Activated CD4-positive, alpha-beta T cell treated with anti-CD3 and anti-CD28 coated beads for 24 hours (primary cell): ENCODE measurements at places on chromosomes 1 and 21.

GRCh38 chr1:206941766-206942418 is 4.4 kb downstream of the PIGR start:
- DNase-seq: no peak

DNA sequence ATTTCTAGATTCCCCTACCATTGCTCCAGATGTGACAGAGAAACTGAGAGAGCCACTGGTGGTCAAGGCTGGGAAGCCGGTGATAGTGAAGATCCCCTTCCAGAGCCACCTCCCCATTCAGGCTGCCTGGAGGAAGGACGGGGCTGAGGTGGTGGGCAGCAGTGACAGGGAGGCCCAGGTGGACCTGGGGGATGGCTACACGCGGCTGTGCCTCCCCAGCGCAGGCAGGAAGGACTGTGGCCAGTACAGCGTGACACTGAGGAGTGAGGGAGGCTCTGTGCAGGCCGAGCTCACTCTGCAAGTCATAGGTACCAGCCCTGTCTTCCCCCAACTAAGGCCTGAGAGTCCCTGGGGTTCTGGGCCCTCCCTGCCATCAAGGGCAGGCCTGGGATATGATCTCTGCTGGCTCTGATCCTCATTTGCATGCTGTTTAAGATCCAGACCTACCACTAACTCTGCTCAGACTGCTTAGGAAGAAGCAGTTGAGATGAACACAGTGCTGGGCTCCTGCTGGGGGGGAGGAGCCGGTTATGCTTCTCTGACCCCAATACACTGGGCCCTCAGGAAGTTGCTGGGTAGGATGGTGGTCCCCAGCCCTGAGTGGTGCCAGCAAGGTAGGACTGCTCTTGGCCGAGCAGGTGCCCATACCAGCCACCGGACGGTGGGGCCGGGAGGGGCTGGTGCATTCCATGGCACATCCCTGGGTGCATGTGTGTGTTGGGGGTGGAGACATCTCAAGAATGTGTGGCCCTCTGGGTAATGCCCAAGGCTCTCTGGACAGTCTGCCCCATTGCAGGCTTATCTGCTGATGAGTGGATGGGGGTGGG is 25.1 kb downstream of the IGFN1 start:
- DNase-seq: no peak

DNA sequence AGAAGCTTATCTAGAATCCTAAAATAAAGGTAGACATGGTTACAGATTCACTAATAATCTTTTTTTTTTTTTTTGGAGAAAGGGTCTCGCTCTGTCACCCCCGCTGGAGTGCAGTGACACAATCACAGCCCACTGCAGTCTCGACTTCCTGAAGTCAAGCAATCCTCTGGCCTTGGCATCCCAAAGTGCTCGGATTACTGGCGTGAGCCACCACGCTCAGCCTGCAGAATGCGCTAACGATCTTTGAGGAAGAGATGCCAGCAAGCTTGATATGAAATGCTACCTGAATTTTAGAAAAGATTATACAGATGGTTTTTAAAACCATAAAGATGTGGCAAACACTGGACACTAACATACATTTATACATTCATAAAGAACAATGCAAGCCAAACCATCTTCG is 4.1 kb upstream of the GNPAT start:
- DNase-seq: no peak

- no peak for DNase-seq
These were observed 67.8 kb downstream of the SLC37A1 start for GRCh38 chr21:42581336-42581992.

GRCh38 chr1:215568299-215568692 is 1.2 kb downstream of the KCTD3 start:
- no peak for DNase-seq

GRCh38 chr1:17081439-17081838 is 27.6 kb upstream of the SDHB start:
- no peak for DNase-seq

GRCh38 chr1:171753685-171754352 is 12.0 kb upstream of the VAMP4 start:
- no peak for DNase-seq

DNA sequence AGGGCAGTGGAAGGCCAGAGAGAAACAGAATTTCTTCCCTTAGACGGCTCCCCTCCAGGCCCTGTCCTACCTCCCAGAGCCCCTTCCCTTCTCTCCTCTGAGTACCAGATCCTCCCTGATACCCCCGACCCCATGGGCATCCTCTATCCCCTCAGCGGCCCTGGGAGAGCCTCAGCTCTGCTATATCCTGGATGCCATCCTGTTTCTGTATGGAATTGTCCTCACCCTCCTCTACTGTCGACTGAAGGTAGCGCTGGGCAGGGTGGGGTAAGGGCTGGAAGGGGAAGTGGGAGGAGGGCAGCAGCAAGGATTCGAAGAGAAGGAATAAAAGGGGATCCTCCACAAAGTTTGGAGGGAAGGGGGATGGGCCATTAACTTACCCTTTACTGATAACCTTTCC is 2.7 kb downstream of the FCER1G start:
- DNase-seq: no peak

DNA sequence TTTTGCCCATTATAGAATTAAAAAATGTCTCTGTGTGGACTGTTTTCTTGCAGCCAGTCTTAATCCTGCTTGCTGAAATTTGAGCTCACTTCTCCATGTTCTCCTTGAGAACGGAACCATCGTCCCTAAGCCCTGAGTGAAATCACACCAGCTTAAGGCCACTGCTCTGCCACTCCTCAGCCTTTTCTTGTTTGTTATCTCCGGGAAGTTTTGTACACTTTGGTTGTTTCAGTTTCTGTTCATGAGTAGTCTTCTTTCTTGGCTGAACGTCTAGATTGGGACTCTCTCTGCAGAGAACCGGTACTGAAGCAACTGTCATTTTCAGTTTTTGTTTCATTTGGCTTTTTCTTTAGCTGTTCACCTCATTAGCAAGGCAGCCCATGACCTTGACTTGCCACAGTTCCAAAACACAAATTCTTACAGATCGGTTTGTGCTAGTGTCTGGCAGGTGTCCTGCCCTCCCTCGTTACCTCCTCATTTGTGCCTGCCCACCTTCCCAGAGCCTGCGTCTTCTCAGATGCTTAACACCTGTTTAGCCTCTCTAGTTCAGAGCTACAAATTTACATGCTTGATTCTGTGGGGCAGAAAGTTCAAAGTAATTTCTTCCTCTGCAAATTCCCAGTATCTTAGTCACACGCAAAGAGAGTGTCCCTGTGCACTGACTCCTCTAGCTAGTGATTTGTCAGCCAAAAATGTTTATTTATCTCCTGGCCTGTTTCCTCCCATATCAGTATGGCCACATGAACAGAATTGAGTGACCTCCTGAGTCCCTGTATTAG is 12.4 kb downstream of the PSEN2 start:
- DNase-seq: no peak

- DNase-seq: peak; percentile 37
These were observed 77.8 kb downstream of the BACH1 start for GRCh38 chr21:29376556-29376955.

DNA sequence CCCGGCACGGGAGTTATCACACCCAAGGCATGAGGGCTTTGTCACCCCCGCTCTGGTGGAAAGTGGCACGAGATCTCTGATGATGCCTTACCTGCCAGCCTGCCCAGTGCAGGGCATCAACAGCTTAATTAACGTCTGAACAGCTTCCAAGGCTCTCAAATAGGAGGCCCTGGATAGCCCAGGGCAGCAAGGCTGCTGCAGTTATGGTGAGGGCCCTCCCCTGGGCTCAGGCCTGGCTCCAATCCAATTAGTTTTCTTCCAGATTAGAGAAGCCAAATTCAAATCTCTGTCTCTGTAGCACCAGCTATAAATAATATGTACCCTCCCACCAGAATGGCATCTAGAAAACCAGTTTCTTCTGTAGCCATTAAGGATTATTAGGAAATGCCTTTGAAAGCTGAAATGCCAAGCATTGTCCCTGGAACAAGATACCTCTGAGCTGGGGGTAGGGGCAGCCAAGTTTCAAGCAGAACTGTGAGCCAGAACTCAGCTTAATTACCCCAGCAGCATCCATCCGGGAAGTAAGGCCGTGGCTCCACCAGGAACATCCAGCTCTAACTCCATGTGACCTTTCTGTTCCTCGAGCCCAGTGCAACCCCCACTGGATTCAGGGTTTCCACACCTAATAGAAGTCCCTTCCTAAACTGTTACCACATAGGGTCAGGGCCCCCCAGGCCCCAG is 12.5 kb downstream of the QSOX1 start:
- DNase-seq: no peak

- DNase-seq: no peak
These were observed 97.0 kb upstream of the DPH5 start for GRCh38 chr1:101122452-101123166.

DNA sequence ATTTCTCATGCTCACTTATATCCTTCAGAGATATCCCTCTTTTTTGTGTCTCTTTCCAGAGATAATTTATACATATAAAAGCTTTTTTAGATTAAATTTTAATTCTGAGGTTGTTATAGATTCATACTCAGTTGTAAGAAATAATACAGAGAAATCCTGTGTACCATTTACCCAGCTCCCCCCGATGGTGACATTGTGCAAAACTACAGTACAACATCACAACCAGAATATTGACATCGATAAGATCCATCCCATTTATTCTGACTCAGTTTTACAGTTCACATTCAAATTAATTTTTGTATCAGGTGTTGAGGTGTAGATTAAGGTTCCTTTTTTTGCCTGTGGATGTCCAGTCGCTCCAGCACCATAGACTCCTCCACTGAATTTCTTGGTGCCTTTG is 14.3 kb downstream of the DMRTB1 start:
- no peak for DNase-seq

DNA sequence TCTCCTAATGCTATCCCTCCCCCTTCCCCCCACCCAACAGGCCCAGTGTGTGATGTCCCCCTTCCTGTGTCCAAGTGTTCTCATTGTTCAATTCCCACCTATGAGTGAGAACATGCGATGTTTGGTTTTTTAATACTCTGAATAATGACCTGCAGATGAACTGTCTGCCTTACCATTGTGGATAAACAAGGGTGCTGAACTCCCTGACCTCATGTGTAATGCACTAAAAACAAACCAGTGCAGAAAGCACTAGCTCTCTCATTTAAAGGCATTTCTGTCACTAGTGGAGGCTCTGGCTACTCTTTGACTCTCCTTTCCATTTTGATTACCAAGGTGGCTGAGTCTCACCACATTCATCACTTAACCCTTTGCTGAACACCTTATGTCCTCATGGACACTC is 23.1 kb upstream of the TRAF3IP3 start:
- DNase-seq: no peak

DNA sequence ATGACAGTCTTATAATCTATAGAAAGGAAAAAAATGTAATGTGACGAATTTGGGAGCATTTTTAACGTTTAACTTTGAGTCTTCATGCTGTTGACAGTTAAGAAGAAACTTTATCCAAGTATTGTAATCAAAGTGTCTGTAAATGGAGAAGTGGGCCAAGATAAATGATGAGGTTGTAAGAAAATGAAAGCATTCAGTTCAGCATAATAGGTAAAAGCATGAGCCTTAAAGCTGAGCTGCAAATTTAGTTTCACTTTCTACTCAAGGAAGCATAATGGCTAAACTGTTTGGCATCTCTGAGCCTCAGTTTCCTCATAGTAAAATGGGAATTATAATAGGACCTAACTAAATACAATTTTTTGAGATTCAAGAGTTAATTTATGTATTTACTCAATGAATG is 1554.8 kb downstream of the KCNT2 start:
- DNase-seq: no peak

- DNase-seq: no peak
These were observed 67.4 kb downstream of the LUZP1 start for GRCh38 chr1:23101101-23101827.

DNA sequence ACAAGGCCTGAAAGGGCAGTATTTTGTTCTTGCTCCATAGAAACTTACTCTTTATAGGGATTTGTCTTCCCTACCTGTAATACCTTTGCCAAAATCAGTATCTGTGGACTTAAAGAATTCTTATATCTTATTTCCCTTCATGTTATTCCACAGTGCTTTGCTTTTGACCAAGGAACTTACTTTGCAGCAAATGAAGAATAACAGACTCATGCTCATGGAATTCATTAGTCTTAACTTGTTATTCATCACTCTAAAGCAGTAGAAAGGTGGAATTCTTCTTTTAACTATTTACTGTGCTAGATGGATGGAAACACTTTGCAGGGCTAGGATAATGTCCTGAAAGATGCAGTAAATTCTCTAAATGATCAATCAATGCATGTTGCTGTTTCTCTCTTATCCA is 45.9 kb downstream of the DUSP10 start:
- no peak for DNase-seq

DNA sequence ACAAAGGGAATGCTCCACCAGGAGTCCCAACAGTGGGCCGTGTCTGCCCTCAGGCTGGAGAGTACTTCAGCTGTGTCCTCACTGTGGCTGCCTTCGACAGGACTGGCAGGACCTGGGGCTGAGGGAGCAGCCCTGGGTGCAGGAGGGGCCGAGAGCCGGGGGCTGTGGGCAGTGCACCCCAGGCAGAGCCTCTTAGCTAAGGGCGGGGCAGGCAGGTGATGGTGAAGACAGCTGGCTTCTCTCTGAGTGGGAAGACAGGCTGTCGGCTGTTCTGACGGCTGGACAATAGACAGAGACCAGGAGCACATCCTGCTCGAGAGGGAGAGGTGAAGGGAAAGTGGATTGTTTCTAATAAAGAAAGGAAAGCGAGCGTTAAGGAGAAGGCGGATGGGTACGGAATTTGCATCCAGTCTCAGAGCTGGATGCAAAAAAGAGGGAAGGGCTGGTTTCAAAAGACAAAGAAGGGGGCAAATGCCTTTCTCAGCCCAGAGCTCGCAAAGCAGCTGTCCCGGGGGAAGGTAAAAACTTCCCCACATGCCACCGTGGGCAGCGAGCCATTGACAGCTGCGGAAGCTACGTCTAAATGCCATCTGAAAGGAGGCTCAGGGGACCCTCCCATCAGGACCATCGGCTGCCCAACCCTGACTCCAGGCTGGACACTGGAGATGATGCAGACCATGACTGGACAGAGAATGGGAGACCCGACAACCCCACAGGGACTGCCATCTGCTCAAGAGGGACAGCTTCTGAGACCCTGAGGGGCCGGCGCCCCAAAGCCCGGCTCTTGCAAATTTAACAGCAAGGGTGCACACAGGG is 92.0 kb downstream of the STUM start:
- DNase-seq: no peak

- DNase-seq: no peak
These were observed 183.7 kb upstream of the FAM78B start for GRCh38 chr1:166350490-166350889.

GRCh38 chr1:201945863-201946223 is 505 bp downstream of the LMOD1 start:
- no peak for DNase-seq

- DNase-seq: no peak
These were observed 567.2 kb downstream of the SMYD3 start for GRCh38 chr1:245939756-245940345.
